ENCODE measurements at places on chromosomes 6 and 20. TPM values are rescaled to one million over a fixed set of nuclear protein-coding genes. Genes with fewer than 3 reads are reported as not detected.

DNA sequence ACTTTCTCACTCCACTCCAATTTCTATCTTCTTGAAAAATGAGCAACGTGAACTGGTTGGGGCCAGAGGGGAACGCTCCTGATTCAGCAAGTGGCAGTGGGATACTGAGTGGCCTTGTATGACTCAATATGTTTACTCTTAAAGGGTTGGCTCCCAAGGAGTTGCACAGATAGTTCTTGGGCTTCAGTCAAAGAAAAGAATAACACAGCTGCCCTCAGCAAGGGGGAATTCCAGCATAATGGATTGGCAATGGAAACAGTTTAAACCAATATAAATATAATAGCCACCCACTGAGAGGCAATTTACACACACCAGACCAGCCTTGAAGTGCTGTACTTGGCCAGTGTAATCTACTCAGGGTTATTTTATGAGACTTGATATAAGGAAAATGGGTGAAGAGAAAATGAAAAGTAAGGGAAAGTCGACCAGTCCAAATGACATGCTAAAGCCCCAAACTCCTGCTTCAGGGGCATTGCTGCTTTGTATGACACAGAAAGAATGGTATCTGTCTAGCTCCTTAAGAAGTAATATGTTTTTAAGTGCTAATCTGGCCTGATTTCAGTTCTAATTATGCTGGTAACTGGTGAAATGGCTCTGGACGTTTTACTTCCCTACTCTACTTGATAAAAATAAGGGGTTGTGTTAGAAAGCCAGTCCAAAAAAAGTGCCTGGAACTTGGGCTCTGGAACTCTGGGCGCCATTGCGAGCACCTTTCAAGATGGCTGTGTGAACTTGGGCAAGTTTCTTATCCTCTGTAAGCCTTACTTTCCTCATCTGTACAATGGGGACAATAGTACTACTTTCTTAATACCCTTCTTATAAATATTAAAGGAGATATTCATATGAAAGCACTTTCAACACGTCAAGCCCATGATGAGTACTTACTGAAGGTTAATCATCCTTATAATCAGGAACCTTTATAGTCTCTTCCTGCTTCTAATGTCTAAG, 712.9 kb upstream of the MAP3K7 start:
- no peak for DNase-seq

GRCh38 chr6:1609041-1609647, 571 bp upstream of the FOXC1 start:
- no peak for DNase-seq

- DNase-seq: no peak
These were observed 6.0 kb downstream of the DYNLT2 start for GRCh38 chr6:169745405-169745804.

DNA sequence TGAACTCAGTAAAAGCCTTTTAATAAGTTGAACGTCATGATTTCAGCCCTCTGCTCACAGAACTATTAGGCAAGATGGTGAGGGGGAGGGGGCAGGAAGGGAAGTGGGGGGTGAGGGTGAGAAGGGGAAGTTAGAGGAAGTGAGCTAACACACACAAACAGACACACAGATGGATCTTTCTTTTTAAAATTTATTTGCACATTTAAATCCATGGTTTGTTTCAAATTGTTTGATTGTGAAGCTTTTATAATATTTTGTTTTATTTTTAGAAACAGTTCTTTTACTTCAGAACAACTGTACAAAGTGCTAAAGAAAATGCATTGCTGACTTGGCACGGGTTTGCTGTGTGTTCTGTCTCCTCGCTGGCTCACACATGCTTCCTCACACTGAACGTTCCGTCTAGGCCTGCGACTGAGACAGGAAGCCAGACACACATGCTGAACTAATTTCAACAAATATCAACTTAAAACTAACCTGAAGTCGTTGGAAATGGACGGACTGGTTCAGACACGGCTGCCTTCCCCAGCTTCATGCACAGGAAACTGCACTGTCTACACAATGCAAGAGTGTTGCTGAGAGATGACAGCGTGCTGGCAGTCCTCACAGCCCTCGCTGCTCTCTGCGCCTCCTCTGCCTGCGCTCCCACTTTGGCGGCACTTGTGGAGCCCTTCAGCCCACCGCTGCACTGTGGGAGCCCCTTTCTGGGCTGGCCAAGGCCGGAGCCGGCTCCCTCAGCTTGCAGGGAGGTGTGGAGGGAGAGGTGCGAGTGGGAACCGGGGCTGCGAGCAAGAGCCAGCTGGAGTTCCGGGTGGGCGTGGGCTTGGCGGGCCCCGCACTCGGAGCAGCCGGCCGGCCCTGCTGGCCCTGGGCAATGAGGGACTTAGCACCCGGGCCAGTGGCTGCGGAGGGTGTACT, 8.1 kb upstream of the ZBP1 start:
- DNase-seq: no peak

- DNase-seq: no peak
These were observed 403 bp downstream of the CDH26 start for GRCh38 chr20:59958626-59959025.

- DNase-seq: no peak
These were observed 2.8 kb upstream of the TOMM6 start for GRCh38 chr6:41784581-41785171.

CLVS2 gene
- 0.44 TPM for total RNA-seq
